ENCODE measurements at places on chromosomes 7 and 10.

DNA sequence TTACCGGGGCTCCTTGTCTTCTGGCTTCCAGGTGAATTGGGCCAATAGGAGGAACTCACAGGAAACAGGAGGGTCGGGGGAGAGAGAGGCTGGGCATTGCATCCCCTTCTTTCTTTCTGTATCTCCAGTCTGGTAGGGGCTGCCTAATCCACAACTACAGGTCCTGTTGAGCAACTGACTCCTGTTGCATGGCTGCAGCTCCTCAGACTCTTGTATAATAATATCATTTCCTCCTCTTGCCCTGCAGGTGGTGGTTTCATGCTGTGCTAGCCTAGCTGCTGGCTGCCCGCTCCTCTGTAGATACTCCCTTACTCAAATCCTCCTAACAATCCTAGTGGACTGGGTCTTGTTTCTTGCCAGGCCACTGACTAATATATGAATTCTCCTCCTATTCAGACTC lies 276.5 kb upstream of the SMIM30 start:
- no peak for DNase-seq

DNA sequence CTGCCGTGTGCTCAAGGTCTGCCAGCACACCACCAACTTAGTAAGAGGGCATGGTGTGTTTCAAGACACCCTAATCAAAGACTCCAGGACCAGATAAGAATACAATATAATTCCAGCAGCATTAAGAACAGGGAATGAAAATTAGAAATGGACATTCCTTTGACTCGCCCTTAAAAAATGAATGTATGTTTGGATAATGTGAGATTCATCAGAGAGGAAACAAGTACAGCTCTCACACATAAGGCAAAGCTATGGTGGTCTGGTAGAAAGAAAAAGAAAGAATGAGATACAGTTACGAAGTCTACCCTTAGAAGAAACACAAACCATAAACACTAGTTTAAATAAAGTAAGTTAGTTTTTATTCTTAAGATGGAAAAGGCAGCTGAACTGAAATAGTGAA lies 174.8 kb upstream of the ANK3 start:
- DNase-seq = no peak

GRCh38 chr7:55066524-55066923 lies 47.7 kb downstream of the EGFR start:
- DNase-seq = no peak

DNA sequence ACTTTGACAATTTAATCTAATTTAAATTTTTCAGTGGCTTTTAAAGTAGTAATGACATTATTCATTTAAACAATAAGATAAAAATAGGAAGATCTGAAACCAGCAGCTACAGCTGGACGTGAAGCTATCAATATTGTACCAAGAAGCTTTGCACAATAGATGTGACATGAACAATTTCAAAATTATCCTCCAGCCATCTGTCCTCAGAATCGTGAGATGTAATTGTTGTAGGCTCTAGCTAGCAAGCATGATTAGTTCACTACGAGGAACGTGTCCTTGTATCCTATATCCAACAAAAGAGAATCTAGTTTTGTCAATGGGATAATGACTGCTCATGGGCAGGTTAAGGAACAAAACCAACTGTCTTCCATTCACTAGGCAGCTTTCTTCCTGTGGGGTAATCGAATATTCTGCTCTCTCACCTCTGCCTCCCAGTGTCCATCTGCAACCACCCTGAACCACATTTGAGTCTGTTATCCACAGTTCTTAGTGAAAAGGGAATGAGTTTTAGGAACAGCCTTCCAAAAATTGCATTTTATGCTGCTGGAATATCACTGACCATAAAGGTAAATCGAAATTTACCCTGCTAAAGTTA lies 247.3 kb downstream of the PARD3 start:
- no peak for DNase-seq

GRCh38 chr7:16114633-16115032 lies 306.7 kb downstream of the CRPPA start:
- no peak for DNase-seq

GRCh38 chr7:129781928-129782817 lies 170.6 kb downstream of the UBE2H start:
- DNase-seq = no peak

DNA sequence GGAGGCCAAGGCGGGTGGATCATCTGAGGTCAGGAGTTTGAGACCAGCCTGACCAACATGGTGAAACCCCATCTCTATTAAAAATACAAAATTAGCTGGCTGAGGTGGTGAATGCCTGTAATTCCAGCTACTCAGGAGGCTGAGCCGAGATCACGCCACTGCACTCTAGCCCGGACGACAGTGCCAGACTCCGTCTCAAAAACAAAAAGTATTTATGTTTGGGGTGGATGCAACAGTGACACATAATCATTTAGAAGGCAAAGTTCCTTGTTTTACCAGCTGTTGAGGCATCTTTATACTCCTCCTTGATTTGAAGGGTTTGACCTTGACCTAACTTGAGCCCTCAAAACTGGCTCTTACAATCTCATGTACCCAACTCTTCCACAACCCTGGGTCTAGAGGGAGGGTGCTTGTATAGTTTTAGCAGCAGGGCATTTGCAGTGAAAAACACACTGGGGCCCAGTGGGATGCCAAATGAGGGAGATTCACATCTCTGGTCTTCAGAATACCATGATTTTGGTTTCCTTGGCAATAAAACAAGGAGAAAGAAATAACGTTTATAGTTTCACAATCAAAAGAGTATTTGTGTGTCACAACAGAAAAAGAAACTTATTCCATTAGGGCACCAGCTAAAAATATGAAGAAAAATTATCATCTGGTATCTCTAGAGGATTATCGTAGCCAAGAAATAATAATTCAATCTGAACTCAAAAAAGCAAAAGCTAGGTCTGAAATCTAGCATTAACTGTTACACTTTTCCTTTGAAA lies 14.2 kb upstream of the TMEM254 start:
- no peak for DNase-seq

GRCh38 chr10:130638991-130639390 lies 502.8 kb downstream of the GLRX3 start:
- DNase-seq = no peak

DNA sequence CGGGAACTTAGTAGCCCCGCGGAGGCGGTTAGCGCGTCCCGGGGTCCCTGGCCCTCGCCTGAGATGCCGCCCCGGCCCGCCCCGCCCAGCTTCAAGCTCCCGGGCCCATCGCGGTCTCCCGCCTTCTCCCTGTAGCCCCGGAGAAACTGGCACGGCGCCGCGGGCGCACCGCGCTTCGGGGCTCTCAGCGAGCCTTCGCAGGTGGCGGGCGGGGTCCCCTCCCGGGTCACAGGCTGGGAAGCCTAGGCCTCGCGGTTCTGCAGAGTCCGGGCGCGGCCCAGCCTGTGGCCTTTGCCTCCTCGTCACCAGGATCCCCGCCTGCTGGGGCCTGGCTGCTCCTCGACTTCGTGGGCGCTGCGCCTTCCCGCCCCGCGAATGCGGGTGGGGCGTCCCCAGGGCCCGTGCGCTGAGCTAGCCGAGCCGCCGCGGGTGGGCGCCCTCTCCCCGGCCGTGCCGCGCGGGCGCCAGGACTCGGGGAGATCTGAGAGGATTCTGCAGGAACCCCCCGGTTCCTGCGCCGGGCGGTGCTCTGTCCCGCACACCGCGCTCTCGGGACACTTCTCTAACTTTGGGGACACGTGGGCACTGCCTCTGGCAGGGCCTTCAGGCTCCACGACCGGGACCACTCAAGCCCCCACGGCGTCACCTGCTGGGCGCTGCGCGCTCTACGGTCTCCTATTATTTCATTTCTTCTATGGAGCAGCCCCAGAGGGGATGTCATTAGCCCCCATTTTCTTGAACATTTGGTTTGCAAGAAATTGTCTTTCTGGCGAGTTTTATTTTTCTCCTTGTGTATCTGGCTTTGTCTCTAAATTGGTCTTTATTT lies 682 bp upstream of the RGS10 start:
- peak; percentile 71 for DNase-seq

DNA sequence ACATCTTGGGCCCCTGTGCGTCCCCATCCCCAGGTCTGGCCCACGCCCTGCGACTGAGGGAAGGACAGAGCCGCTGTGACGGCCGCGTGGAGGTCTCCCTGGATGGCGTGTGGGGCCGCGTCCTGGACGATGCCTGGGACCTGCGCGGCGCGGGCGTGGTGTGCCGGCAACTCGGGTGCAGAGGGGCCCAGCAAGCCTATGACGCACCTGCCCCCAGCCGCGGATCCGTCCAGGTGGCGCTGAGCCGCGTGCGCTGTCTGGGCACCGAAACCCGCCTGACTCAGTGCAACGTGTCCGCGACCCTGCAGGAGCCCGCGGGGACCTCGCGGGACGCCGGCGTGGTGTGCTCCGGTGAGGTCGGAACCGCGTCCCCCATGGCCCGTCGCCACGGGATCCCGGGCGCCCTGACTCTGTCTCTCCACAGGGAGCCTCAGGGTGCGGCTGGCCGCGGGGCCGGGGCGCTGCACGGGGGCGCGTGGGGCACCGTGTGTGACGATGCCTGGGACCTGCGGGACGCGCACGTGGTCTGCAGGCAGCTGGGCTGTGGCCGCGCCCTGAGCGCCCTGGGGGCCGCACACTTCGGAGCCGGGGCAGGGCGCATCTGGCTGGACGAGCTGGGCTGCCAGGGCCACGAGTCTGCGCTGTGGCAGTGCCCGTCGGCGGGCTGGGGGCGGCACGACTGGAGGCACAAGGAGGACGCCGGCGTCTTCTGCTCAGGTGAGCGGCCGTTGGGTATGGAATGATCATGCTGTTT lies 5.9 kb downstream of the SCART1 start:
- DNase-seq = no peak

- no peak for DNase-seq
Observed at GRCh38 chr7:86908948-86909347, 150.5 kb downstream of the ELAPOR2 start.

DNA sequence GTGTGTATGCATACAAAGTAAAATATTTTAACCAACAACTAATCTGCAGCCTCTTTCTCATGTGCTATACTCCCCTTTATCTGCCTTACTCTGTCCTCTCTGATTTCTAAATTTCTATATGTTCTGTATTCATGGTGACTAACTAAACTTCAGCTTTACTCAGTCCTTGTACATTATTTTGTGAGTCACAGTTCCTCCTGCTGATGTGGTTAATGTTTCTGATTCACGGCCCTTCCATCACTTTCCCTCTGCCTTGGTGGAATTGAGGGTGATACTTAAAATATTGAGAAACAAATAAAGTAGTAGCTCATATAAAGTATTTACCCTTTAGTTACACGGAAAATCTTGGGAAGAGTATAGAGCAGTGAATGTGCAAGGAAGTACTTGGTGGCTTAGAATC lies 899.1 kb upstream of the ZWINT start:
- no peak for DNase-seq

DNA sequence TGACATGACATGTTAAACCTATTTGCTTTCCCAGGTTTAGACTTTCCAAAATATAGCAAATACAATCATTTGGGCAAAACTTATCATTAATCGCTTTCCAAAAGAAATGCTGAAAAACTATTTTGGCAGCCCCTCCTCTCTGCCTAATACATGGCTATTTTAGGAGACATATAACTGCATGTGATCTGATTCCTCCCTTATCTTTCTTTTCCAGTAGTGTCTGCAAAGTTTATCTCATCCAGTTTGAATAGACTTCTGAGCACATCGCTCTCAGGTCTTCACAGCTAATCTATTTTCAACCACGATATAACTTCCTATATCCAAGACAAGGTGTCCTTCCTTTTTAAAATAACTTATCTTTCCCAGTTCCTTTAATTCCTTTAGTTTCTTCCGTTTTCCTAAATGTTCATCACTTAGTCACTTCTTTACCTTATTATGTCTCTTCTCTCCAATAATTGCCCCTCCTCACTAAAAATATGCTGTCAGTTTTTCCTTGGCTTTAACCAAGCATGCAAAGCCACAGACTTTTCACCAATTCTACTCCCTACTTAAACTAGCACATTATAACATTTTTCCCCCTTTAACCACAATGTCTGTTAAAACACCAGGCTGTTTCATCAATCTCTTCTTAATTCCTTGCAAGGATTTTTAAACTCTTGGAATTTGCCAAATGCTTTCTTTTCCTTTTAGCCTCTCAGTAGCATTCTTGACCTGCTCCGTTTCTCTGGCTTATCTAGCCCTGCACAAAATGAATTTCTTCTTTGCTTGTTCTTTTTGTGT lies 24.4 kb downstream of the GNG11 start:
- no peak for DNase-seq

DNA sequence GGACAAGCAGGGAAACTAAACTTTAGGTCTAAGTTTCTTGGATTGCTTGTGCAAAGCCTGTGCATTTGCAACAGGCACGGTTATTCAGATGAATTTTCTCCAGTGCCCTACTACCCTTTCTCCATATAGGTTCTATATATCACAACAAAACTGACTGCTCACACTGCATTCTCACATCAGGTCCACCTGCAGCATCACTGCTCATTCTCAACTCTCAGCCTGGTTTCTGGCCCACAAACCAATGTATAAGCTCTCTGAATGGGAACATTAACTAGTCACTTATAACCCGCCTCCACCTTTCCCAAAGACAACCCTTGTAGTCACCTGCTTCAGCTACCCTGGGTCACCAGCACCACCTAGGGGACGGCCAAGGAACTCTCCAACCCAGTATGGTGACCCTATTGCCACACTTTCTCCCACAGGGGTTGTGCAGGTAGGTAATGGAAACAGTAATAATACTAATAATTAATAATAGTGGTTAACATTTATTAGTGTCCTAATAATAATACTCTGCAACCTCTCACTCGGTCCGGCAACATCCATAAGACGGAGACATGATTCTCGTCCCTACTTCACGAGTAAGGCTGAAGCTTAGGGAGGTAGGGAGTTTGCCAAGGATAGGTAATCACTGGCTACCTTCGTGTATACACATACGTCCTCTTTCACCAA lies 97.3 kb downstream of the CLEC2L start:
- peak; percentile 49 for DNase-seq

DNA sequence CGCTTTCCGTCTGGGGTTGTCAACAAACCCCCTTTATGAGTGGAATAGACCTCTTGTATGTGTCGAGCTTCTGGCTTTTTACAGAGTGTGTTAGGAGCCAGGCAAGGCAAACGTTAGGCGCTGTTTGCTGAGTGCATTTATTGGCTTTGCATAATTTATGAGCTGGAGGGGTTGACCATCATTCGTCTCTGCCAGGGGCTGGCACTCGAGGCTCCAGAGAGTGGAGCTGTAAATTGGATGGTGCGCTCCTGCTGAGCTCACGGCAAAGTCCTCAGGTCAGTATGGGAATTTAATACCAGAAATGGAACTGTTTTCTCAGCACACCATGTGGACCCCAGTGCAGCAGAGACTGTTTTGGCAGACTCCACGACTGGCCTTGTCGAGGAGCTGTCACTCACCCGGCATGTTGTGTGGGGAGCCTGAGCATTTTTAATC lies 699.4 kb upstream of the GALNT17 start:
- DNase-seq = no peak

DNA sequence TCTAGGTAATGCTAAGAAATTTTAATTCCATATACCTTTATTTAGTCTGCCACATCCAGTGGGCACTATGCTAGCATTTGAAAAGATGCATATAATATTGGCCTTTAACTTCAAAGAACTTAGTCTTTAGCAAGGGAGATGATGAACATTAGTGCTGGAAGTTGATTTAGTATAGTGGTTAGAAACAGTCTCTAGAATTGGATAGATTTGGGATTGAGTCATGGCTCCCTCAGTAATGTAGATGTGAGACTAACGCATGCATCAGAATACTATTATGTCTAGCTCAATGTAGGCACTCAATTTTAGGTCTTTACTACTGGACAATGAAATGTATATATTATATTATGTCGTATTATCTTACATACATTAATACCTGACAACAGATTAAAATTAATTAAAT lies 5.8 kb downstream of the DKK1 start:
- DNase-seq = no peak

GRCh38 chr7:2260820-2261219 lies 18.8 kb downstream of the NUDT1 start:
- no peak for DNase-seq

All from CD4-positive, alpha-beta T cell treated with Interleukin-10 for 1 hour (primary cell).